NCI-H1105 (cell line): ENCODE measurements at places on chromosomes 5 and 9.

DNA sequence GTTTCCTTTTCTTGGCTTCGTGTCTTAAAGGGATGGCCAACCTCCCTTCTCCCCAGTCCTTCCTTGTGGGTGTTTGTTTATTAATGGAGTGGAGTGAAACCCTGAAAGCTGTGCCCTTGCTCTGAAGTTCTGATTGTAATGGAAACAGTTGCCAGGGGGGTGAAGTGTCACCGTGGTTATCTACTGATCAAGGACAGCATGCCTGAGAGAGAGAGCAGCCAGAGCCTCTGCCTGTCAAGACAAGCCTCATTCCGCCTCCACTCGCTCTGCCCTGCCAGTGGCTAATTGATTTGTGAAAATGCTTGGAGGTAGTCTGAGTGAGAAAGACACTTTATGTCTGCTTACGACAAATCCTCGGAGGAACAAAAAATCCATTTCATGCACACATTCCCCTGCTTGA, 143.7 kb upstream of the SLC30A5 start:
- peak; percentile 55 for DNase-seq

DNA sequence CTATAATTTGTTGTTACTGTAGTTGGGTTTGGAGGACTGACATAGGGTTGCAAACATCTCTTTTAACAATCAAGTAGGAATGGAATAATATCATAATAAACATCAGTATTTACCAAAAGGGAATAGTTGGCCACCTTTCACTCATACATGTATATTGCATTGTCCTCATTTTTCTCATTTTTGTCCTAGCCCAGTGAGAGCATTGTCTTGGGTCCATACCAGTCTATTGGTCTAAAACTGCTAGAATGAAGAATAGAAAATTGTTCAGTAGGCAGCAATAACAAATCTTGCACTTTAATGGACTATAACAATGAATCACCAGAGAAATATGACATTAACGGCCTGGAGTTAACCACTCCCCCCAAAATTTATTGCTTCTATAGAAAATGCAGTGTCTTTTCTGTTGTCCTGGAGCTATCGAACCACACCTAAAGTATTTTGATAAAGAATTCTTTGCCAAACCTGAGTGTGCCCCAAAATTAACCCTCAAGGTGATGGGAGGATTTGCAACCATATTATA, 80.9 kb upstream of the IL33 start:
- DNase-seq = no peak

DNA sequence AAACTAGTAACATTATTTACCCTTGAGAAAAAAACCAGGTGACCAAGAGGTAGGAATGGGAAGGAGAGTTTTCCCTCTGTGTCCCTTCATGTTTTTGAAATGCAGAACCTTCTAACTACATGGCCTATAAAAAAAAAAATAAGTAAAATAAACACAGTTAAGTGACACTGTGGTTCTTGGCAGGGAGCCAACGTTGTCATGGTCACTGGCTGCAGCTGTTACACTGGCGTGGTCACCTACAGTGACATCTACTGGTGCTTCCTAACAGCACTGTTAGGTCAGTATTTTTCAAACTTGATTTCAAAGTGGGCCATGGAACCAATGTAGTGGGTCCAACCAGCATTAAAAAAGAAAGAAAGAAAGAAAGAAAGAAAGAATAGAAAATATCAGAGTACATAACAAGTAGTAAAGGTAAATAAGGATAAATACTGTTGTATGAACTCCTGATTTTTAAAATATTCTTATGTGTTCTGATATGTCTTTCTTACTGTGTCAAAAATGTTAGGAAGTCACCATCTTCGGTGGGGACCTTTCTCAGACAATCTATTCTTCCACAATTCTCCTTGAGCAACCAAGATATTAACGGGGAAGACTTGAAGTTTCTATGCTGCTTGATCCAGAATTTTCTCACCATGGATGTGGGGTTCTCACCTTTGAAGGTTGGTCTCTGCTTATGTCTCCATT, 59.1 kb upstream of the PJA2 start:
- peak; percentile 77 for DNase-seq

DNA sequence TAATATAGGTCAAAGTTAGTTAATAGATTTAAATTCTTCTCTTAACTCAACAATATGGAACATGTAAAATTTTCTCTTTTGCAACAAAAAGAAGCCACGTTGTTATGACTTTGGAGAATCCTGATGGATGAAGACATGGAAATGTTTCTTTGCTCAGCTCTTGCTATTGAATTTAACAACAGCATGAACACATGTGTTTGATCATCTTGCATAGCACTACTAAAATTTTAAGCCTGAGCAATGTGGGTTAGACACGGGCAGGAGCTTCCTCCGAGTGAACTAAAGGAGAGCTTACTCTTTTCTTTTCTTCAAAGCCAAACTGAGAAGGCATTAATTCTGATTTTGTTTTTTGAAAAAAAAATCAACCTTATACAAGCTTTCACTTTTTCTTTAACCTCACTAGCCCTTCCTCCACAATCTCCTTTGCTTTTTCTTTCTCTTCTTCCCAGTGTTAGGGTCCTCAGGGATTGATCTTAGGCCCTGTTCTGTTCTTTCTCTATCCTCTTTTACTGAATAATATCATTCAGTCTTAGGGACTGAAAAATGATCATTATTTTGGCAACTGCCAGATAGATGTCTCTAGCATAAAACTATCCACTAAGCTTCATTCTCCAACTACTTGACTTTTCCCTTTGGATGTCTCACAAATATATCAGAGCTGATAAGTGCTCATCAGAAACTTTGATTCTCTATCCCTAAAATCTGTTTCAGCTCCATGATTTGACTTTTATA, 36.9 kb downstream of the ADAMTS19 start:
- no peak for DNase-seq

GRCh38 chr5:51276250-51276649, 107.0 kb upstream of the ISL1 start:
- DNase-seq = no peak
